ENCODE measurements at places on chromosomes 11 and 22.

GRCh38 chr11:99327066-99327465 lies 306.3 kb downstream of the CNTN5 start:
- no peak for DNase-seq

- no peak for DNase-seq
These were observed 68.2 kb downstream of the FBXO7 start for GRCh38 chr22:32542677-32543357.

- DNase-seq = no peak
These were observed 15.8 kb downstream of the NAV2 start for GRCh38 chr11:19728436-19728835.

DNA sequence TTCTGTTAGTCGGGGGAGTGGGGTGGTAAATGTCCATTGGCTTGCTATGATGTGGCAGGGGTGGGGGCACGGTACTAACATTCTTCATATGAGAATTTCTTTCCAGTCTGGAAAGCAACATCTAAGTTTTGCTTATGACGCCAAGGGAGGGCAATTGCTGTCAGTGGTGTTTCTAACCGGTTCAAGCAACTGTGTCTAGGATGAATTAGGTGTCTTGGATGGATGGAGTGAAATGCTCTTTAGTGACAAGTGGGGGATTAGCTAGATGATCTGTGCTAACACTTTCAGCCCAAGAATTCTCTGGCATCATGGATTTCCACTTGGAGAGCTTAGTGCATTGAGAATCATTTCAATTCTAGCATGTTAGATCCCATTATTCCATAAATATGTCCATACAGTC lies 262.6 kb upstream of the SORL1-AS1 start:
- DNase-seq = no peak

- DNase-seq = peak; percentile 22
These were observed at the start of gene PAMR1 for GRCh38 chr11:35525501-35526175. PAMR1 (minus strand) TSS chr11:35525616; CDS start chr11:35525585, 31 bp downstream.
